ENCODE measurements at places on chromosomes 11 and 22. TPM values are rescaled to one million over a fixed set of nuclear protein-coding genes. Genes with fewer than 3 reads are reported as not detected.

DNA sequence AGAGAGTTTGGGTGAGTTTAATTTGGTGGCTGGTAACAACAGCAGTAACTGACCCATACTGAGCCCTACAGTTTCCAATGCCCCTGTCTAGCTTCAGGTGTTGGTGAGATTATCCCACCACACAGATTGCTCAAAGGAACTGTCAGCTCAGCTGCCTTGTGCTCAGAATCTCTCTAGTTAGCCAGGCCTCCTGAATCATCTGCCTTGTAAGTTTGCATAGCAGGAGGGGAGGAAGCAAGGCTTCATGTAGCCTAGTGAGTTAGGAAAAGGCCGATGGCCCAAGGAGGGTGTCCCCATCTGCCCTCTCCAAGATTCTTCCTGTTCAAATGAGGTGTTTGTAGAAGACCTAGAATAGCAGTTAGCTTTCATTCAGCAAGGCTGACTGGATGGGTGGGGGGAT lies 74.3 kb downstream of the MICAL2 start:
- DNase-seq, result no peak
- peak overlapping the region; percentile 98 for H3K27ac ChIP-seq
- H3K27me3 ChIP-seq, result no peaks in the 10 kb centered on the region
- no peak overlapping the region for H3K4me3 ChIP-seq
- peaks cover 50% of the 10 kb centered on the region for H3K4me1 ChIP-seq

Gene MOGAT2
- total RNA-seq, result not detected

Gene OR52I2
- total RNA-seq, result not detected

Gene DDX25
- not detected for total RNA-seq

Data from PC-9 (cell line).